Fibroblast of skin of abdomen (primary cell): ENCODE measurements at places on chromosomes 12 and 14.

DNA sequence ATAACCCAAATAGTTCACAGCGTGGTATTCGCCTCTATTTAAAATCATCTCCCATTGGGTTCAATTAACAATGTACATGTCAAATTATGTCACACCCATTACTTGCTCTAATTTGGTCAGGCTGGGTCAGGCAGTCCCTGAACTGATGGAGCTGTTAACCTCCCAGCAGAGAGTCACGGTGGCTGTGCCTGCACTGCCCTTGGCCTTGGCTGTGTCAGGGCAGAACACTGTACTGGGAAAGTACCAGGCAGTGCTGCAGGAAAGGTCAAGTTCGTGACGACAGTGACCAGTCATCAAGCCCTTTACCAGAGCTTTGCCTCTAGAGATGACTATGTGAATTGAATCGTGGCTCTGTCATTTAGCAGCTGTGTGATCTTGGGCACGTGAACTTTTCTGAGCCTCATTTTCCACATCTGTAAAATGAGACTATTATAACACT is 100.0 kb downstream of the ARF6 start:
- no peak for DNase-seq

- DNase-seq, result no peak
Observed at GRCh38 chr12:46723629-46724419, 102.0 kb downstream of the SLC38A4 start.

GRCh38 chr12:45076417-45077026 is 25.6 kb upstream of the DBX2 start:
- DNase-seq, result no peak

GRCh38 chr14:21768116-21768874 is 94.7 kb upstream of the OR4E1 start:
- no peak for DNase-seq

DNA sequence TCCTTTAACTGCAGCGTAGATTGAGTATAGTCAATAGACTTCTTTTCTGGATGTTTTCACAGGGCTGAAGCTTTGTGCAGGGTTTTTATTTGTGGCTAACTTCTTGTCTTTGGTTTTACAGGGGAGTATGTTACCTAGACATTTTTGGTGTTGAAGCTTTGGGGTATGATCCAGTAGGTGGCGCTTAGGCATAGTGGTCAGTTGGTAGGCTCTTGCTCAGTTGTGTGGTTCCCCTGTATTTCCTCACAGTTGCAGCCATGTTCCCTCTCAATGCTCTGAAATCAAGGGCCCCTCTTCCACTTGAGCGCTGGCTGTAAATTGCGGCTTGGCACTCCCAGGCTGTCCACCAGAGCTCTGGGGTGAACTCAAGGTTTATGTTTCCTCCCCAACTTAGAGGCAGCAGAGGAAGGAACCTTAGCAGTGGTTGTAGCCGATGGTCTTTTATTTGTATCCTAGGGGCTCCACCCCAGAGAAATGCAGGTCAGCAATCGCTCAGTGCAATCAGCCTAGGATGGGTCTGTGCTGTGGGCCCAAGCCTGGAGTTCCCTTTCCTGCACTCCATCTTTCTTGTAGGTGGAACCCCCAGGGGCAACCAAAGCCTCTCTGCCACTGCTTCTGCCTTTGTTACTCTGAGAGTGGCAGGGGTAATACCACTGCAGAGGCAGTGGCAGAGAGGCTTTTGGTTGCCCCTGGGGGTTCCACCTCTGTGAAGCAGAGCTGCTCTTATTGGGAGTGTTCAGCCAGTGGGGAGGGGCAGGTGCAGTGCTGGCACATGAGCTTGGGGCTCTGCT is 55.1 kb downstream of the CMAS start:
- DNase-seq, result peak; percentile 55

DNA sequence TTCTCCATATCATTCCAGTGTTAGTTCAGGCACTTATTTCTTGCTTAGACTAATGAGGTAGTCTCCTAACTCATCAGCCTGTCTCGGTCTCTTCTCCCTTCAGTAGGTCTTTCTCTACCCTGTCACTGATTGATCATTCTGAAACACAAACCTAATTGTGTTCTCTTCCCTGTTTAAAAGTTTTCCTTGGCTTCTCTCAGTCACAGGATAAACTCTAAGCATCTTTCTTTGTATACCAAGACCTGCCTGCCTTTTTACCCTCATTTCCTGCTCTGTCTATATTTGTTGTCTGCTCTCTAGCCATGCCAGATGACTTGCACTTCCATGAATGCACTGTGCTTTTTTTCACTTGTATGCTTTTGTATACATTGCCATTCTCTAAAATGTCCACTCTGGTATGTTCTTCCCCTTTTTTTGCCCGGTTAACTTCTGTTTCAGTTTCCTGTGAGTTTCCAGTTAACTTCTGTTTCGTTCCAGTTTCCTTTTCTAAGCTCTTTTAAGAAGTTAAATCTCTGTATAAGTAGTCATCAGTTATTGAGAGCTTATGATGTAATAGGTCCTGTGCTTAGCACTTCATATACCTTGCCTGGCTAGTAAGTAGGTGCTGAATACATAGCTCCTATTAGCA is 12.8 kb downstream of the DIP2B start:
- DNase-seq, result peak; percentile 47

DNA sequence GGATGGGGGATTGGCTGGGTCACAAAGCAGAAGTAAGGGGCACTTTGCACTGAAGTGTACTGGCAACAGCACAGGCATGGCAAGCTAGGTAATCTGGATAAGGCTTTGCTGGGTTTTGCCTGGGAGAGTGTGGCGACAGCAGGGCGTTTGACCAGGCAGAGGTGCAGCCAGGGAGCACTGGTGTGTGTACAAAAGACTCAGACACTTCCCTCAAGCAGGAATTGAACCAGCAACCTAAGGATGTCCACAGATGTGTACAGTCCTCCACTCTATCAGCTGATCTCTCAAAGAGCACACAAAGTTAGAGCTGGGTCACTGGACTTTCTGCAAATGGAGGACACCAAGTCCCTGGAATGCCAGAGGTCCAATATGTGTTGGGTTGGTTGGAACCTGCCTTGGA is 15.4 kb upstream of the RNASE4 start:
- no peak for DNase-seq

- no peak for DNase-seq
Observed at GRCh38 chr14:24136684-24137528, 912 bp downstream of the PSME1 start.

- DNase-seq, result no peak
Observed at GRCh38 chr14:44626423-44626822, 119.3 kb upstream of the FSCB start.

- peak; percentile 56 for DNase-seq
Observed at GRCh38 chr12:15603474-15604085, 185.6 kb downstream of the EPS8 start.

GRCh38 chr12:27449893-27450534 is 3.5 kb downstream of the SMCO2 start:
- no peak for DNase-seq
